ENCODE measurements at places on chromosomes 1 and 21.

DNA sequence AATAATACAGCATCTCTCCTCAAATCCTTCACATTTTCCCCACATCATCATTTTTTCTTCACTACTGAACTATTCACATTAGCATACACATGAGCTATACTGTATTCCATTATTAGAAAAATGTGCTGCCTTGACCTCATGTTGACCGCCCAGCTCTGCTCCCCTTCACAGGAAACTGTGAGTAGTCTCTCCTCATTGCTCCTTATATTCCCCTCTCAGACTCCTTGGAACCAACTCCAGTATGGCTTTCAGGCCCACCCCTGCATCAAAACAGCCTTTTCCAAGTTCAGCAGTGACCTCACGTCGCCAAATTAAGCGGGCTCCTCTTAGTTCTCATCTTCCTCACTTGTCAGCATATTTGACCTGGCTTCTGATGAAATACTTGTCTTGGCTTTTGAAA lies 59.2 kb upstream of the SPAG17 start:
- DNase-seq, result no peak

- DNase-seq, result no peak
These were observed 480.4 kb upstream of the ZRANB2 start for GRCh38 chr1:71561206-71561605.

DNA sequence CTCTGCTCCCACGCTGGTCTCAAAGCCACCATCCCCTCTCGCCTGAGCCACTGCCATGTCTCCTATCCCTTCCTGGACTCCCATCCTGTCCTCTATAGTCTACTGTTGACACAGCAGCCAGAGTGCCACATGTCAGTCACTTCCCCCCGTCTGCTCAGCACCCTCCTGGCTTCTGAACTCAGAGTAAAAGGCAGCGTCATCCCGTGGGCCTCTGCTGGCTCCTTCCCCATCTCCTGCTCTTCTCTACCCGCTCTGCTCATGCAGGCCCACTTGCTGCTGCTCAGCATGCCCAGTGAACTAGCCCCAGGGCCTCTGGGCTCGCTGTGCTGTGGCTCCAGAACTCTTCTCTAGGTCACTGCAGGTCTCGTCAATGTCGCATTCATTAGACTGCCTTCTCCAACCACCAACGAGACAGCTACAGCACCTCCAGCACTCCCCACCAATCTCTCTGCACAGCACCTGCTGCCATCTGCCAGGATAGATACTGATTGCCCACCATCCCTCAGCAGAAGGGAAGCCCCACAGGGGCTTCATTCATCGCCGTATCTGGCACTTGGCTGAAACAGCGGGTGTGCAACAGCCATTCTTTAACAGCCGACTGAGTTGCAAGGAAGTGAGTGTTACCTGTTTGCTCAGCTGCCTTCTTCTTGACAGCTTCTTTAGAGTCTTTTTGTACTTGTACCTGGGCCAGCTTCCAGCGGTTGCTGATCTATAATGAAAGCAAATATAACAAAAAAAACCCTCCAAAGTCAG lies 11.8 kb upstream of the SRM start:
- no peak for DNase-seq

GRCh38 chr1:98406352-98407088 lies 255.0 kb upstream of the SNX7 start:
- no peak for DNase-seq

GRCh38 chr1:212587888-212588510 lies 20.6 kb upstream of the ATF3 start:
- DNase-seq, result no peak

DNA sequence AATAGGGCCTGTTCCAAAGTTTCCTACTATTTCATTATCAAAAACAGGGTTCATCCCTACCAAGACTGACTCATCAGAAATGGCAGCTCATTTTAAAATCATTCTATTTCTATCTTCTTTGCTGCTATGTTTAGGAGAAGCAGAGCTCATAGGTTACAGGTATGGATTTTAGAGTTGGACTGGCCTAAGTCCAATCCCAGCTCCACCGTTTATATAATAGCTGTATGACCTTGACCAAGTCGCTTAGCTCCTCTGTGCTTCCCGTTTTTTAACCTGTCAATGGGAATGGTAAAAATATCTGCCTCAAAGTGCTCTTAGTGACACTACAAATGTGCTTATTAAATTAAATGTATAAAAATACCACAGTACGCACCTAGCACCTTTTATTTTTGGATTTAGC lies 412.6 kb downstream of the ZP4 start:
- DNase-seq, result no peak

- no peak for DNase-seq
These were observed 95.1 kb upstream of the KRTAP19-8 start for GRCh38 chr21:31133243-31133830.

DNA sequence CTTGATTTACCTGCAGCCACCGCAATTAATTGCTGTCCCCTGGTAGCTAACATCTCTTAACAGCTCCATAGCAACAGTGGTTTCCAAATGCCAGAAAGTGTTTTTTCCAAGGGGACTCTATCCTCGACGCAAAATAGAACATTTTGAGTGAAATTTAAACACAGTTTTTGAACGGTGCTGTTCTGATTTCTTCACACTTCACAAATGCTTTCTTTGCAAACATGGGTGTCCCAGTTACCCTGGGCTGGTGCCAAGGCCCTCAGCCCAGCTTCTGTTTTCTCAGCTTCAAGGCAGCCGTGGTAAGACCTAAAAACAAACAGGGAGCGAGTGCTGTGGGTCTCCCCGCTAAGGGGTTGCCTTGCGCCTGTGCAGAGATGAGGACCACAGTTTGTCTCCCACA lies 147.3 kb upstream of the VAMP3 start:
- no peak for DNase-seq

- peak; percentile 9 for DNase-seq
These were observed 17.7 kb upstream of the S100A7 start for GRCh38 chr1:153478047-153478691.

DNA sequence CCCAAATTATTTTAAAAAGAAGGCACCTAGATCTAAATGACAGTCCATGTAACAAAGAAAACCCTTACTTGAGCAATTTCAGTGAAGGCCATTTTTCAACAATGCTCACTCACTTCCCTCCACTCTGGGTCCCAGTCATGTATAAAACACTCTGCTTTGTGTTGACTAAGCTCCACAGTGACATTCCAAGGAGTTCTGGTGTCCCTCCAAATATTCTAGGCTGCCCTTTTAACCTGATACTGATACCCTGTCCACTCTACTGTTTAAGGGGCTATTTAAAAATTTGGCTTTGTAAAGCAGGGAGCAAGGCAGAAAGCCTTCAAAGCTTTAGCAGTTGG lies 73.6 kb downstream of the GNG12 start:
- no peak for DNase-seq

DNA sequence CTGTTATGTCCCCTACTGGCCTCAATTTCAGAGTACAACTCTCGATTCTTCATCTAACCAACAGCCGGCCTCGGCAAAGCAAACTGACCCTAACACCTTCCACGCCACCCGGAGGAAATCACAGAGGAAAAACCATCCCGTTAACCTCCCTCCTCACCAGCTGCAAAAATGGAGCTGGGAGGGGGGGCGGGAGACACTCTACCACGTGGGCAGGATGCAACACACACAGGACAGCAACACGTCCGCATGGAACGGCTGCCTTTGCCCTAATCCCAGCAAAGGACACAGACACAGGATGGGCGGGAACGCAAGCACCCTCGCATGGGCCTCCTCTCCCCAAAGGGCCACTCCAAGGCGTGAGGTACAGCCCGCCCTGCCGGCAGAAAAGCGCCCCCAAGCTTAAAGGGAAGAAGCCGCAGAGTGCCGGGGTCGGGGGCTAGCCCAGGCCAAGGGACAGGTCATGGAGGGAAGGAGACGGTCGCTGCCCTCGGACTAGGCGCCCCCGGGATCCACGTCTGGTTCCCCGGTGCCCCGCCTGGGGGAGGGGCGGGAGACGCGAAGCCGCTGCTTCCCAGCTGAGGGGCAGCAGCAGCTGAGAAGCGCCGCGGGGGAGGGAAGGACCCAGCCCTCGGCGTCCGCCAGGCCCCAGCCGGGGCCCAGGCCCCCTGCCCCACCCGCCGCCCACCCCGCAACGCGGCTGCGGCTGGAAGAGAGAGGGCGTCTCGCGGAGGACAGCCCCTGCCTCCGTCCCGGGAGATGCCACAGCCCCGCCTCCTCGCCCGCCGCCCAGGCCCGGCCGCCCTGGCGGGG lies 590 bp downstream of the FOXJ3 start:
- DNase-seq, result peak; percentile 88

GRCh38 chr1:57424231-57425027 lies 569 bp upstream of the DAB1 start:
- DNase-seq, result no peak

DNA sequence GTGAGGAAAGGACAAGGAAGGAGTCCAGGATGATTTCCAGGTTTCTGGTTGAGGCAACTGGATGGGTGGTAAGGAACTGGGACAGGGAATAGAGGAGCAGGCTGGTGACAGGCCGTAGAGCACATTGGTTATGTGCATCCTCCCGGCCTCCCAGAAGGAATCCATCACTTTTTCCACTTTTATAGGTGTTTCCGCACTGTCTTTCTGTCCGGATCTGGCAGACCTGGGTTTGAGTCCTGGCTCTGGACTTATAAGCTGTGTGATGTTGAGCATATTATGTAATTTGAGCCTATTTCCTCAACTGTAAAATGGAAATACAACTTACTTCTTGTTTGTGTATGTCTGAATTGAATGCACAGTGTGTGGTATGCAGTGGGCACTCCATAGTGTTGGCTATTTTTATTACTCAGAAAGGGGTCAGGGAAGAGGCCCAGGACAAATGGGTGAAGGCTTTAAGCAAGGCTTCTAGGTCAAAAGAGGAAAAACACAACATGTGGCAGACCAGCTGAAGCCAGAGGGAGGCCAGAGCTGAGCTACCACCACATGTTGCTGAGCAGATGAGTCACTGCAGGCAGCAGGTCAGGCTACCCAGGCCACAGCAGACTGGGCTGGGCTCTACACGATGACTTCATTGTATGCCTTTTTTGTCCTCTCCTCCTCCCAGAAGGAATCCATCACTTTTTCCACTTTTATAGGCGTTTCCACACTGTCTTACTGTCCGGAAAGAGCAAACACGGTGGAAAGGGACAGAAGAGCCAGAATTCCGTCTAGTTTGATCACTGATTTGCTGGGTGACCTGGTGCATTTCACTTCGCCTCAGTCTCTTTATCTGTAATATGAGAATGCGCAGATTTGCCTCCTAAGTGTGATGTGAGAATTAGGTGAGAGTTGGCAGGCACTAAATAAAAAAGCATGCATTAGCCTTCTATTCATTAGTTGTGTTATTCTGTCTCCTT lies 791 bp upstream of the MAST2 start:
- no peak for DNase-seq

GRCh38 chr1:154584267-154584994 lies 16.9 kb downstream of the CHRNB2 start:
- DNase-seq, result no peak

DNA sequence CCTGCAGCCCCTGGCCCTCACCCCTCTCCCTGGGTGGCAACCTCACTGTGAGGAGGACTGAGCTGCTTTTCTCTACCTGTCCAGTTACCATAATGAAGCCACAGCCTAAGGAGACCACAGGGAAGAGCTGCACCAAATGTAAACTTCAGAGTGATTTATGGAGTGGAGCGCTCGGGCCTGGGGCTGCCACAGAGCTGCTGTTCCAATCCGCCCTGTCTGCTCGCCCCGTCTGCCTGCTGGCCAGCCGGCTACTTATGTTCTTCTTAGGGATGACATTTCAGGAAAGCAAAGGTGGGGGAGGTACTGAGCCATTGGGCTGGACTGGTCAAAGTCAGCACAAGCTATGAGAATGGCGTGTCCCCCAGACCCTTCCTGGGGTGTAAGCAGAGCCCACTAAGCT lies 17.9 kb downstream of the SYT6 start:
- no peak for DNase-seq

GRCh38 chr1:90561103-90561783 lies 155.9 kb downstream of the BARHL2 start:
- no peak for DNase-seq

GRCh38 chr1:21251773-21252471 lies 38.3 kb downstream of the ECE1 start:
- DNase-seq, result no peak

DNA sequence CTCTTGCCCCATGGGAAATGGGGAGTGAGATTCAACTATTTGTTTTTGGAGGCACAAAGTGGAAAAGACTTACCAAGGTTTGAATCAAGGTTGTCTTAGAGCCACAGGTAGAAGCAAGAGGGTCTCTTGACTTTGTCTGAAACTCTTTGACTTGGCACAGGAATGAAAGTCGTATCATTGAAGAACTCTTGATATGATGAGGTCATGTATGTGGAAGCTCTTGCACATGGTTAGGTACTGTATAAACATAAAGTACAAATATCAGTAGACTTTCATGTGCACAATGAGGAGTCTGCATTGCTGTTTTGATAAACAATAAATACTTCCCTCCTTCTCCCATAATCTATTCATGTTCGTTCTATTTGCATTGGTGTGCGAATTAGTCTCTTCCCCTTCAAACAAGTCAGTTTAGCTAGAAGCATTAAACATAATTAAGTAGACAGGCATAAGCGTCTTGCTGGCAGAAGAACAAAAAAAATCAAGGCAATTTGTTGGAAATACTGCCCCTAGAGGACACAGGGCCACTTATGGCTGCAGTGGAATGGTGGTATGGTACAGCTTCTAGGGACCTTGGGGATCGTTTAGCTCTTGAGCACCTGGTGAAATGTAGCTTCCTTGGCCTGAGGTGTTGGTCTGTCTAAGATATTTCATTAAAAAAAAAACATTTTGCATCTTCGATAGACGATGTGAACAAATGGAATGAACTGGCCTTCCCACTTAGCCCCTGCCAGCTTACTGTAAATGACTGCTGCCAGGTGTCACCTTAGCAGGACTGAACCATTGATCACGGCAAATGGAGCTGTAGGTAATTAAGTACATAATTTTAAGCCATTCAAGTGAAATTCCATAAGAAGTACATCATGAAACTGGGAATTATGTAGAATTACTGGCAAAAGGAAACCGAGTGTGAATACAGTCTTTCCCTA lies 218.0 kb upstream of the GALNT2 start:
- DNase-seq, result no peak

DNA sequence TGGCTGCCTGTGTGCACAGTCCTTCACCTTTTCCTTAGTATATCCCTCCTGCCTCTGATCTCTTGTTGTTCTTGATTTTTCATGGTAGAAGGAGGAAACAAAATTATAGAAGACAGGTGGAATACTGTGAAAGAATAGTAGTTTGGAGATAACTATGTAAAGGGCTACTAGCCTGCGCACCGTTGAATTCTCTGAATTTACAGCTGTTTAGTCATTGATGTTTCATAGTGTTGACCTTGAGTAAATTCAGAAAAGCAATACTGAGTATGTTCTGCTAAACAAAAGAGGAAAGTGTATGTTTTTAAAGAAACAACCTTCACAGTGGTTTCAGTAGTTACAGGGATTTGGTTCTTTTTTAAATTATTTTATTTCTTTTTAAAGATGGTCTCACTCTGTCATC lies 18.1 kb downstream of the CAMTA1 start:
- no peak for DNase-seq

GRCh38 chr1:225466848-225467192 lies 39.0 kb upstream of the LBR start:
- no peak for DNase-seq

- no peak for DNase-seq
These were observed 9.2 kb downstream of the PHGDH start for GRCh38 chr1:119720866-119721440.

- DNase-seq, result no peak
These were observed 38.2 kb downstream of the CRYAA start for GRCh38 chr21:43207043-43207315.

- DNase-seq, result no peak
These were observed 12.6 kb upstream of the POU2F1 start for GRCh38 chr1:167207940-167208623.

All from vagina (tissue), 2 donors.